ENCODE measurements at places on chromosomes 16 and 17. TPM values are rescaled to one million over a fixed set of nuclear protein-coding genes. Genes with fewer than 3 reads are reported as not detected.
A peak's percentile ranks its signal among the peaks of the same experiment; 100 is the strongest.

DNA sequence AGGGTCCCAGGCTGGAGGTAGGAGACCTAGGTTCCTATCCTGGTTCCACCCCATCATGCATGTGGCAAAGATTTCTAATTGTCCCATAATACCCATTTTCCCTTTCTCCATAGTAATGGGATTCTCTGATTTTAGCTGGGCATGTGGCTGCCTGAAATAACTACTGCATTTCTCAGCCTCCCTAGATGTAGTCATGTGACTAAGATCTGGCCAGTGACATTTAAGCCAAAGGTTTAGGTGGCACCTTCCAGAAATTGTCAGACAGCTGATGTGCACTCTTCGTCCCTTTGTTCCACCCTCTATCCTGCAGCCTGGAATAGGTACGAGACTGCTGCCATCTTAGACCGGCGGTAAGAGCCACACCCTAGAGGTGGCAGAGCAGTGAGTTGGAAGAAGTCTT lies 8.2 kb downstream of the NXPH3 start:
- no peak for DNase-seq

- DNase-seq, result no peak
These were observed 2.4 kb downstream of the ALKBH5 start for GRCh38 chr17:18185832-18186626.

- no peak for DNase-seq
These were observed 14.7 kb downstream of the RNF43 start for GRCh38 chr17:58402679-58403078.

- no peak for DNase-seq
These were observed 166.0 kb upstream of the GSE1 start for GRCh38 chr16:85446951-85447692.

DNA sequence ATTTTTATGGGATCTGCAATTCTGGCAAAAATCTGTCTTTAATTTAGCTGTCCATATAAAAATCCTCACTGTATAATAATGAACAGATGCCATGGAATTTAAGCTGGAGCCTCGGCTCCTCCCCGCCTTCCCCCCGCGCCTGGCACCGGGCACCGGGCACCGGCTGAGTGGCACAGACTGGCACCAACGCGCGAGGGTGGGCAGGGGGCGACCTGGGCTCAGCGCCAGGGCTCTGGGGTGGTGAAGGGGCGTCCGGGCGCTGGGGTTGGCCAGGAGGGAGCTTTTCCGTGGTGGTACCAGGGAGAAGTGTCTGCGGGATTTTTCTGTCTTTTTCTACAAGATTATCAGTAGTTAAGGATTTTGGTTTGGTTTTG lies 9.1 kb downstream of the NEUROD2 start:
- DNase-seq, result no peak

GRCh38 chr16:56673921-56674320 lies 4.3 kb downstream of the MT1H start:
- DNase-seq, result peak; percentile 28

TPSD1 gene
- total RNA-seq, result 1.3 TPM

DNA sequence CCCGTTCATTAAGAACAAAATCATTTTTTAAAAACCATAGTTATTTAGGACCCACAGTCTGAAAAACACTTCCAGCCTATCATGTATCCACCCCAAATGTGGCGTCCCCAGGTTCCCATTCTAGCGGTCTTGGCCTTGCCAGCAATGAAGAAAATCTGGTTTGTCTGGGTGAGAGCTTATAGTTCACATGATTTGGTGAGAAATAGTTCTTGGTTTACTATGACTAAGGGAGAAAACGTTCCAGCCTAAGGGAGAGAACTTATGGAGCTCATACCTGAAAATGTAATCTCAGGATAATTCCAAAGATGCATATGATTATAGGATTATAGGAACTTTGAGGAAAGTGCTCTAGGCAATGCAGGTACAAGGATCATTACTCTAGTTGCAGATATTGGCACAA lies 4.8 kb downstream of the MARVELD3 start:
- DNase-seq, result no peak

GRCh38 chr16:51550800-51551347 lies 399.8 kb upstream of the SALL1 start:
- no peak for DNase-seq

GRCh38 chr17:74803388-74803930 lies 27.3 kb upstream of the NAT9 start:
- no peak for DNase-seq

EPX gene
- total RNA-seq, result 1.9 TPM

- no peak for DNase-seq
These were observed 50.8 kb upstream of the MAF start for GRCh38 chr16:79651363-79651762.

DNA sequence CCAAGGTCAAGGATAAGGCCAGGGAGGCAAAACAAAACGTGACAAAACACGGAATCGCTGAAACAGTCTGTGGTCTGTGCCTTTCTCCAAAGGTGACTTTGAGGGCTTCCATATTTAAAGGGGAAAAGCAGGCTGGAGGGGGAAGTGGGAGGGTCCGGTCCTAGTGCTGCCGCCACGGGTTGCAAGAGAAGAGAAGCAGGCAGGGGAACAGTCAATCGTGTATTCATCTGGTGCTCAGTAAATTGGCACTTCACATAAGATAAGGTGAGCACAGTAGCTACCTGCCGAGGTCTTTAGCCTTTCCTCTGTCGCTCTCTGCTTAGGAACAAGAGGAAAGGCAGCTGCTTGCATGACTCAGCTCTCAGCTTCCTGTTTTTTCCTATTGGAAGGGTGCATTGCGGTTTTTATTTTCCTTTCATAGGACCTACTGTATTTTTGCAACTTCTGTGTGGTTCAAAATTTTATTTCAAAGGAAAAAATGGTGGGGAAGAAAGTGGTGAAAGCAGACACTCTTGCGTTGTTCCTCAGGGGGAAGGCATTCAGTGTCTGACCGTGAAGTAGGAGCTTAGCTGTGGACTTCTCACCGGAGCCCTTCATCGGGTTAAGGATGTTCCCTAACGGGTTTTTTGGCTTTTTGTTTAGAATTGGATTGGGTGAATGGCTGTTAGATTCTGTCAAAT lies 7.1 kb upstream of the LGALS3BP start:
- no peak for DNase-seq

- DNase-seq, result no peak
These were observed 27.9 kb upstream of the CPHXL start for GRCh38 chr16:75754141-75754540.

KRT32 gene
- total RNA-seq, result 28.0 TPM

DNA sequence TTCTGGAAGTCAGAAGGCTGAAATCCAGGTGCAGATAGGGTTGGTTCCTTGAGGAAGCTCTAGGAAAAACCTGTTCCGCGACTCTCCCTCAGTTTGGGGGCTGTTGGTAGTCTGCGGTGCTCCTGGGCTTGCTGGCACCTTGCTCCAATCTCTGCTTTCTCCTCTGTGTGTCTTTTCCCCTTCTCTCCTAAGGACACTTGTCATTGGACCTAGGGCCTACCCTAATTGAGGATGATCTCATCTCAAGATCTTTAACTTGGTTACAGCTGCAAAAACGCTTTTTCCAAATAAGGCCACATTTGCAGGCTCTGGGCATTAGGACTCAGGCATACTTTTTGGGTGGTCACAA lies 12.9 kb upstream of the CACNG4 start:
- DNase-seq, result no peak

SLC12A4 gene
- 38.1 TPM for total RNA-seq

DNA sequence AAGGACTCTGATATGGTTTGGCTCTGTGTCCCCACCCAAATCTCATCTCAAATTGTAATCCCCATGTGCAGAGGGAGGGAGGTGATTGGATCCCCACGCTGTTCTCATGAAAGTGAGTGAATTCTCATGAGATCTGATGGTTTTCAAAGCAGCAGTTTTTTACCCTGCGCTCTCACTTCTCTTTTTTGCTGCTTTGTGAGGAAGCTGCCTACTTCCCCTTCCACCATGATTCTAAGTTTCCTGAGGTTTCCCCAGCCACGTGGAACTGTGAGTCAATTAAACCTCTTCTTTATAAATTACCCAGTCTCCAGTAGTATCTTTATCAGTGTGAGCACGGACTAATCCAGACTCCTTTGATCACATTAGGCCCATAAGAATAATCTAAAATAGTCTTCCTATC lies 719.7 kb upstream of the CDH8 start:
- DNase-seq, result no peak

PRAC2 gene
- not detected for total RNA-seq
